ENCODE measurements at places on chromosomes 16 and 17.

DNA sequence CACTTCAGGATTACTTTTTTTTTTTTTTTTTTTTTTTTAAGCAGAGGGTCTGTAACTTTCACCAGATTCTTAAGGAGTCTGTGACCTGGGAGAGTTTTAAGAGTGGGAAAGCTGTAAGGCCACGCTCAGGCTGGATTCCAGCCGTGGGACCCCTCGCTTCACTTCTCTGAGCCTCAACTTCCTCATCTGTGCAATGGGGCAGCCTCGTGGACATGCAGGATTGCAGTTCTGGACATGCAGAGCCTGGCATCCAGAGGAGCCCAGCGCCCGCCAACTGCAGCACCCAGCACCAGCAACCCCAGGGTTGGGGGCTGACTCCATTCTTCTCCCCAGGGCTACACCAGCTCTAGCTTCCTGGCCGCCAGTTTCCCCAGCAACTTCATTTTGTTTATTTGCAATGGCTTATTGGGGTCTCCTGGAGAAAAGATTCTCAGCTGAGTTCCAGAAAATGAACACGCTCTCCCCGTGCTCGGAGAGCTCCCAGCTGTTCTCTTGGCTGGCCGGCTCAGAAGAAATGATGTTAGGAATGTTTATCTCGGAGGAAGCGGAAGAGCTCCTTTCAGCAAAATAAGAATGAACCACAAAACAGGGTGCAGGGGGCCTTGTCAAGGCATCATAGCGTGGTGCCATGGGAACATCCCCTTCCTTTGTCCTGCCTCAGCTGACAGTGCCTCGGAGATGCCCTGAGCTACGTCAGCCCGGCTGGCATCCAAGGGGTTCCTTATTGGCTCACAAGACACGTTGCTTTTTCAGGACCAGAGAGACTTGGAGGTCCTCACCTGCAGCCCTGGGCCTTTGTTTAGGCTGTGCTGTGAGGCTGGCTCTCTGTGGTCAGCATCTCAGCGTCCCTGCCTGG lies 22.9 kb upstream of the ZCCHC14 start:
- DNase-seq, result no peak

GRCh38 chr17:36048066-36048465 lies 16.0 kb upstream of the CCL18 start:
- no peak for DNase-seq

GRCh38 chr16:73546341-73546845 lies 498.5 kb upstream of the ZFHX3 start:
- DNase-seq, result no peak

- DNase-seq, result no peak
Observed at GRCh38 chr16:21117567-21117966, 33.1 kb downstream of the DNAH3 start.

- DNase-seq, result peak; percentile 51
Observed at GRCh38 chr16:48156790-48157209, 1.0 kb upstream of the ABCC12 start.

- DNase-seq, result no peak
Observed at GRCh38 chr17:29682054-29682453, 59.3 kb upstream of the CORO6 start.

- no peak for DNase-seq
Observed at GRCh38 chr16:31487071-31487719, 4.3 kb downstream of the SLC5A2 start.

DNA sequence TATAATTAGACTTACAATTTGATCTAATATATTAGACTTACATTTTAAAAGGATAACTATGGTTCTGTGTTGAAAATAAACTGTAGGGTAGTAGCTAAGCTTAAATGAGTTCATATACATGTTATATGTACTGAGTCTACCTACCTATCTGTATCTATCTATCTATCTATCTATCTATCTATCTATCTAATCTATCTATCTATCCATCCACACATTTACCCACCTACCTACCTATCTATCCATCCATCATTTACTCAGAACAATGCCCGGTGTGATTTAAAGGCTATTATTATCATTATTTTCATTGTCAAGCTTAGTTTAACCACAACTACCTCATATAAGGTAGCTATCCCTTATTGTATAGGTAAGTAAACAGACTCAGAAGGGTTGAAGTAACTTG lies 7.0 kb downstream of the KRT10 start:
- DNase-seq, result no peak

- DNase-seq, result no peak
Observed at GRCh38 chr16:17232487-17232886, 238.3 kb downstream of the XYLT1 start.

DNA sequence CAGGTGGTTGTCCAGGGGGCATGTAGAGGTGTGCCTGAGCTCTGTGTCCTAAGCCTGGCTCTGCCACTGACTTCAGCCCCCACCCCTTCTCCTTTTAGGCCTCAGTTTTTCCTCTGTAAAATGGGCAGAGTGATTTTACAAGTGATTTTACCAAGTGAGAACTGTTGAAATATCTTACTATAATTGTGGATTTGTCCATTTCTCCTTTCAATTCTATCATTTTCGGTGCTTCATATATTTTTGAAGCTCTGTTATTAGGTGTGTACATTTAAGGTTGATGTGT lies 21.7 kb upstream of the HOXB9 start:
- no peak for DNase-seq

DNA sequence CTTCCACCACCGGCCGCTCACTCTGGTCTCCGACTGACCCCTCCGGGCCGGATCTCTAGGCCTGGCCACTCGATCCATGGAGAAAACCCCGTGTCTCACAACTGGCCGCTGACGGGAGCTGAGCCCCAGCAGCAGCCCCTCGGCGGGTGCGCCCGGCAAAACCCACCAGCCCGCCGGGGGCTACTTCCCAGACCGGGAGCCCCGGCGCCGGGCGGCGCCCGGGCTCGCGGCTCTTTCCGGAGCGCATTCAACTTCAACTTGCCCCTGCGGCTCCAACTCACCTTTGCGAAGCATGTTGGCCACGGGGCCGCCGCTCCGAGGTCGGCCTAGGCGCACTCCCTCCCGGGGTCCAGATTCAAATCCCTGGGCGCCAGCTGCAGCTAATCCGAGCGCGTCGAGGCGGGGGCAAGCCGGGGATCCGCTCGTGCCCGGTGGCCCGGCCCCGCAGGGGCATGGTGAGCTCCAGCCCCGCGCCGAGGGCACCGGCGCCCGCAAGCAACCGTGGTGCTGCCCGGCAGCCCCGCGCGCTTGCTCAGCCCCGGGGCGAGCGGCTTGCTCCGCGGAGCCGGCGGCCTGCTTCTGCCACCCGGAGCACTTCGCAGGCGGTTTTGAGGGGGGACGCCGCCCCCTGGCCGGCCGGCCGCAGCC lies 438 bp downstream of the RTN4RL1 start:
- no peak for DNase-seq

DNA sequence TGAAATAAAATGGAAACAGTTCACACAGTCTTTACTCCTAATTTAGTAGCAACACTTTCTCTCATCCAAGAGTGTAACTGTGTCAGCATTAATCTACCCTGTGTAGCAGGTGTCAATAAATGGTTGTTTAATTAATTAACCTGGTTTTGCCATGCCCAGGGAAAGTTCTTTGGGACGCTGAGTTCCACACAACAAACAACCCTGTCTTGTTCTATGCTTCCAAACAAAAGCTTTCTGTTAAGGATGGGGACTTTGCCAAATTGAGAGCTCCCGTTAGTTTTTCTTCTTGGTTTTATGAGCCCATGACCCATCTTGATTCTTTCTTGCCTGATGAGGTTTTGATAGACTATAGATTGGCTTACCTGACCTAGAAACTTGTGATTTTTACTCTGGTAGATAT lies 530.1 kb downstream of the KCNJ2 start:
- no peak for DNase-seq

GRCh38 chr17:29973005-29973404 lies 31.6 kb downstream of the EFCAB5 start:
- no peak for DNase-seq

GRCh38 chr17:69018687-69019086 lies 42.0 kb downstream of the ABCA9 start:
- DNase-seq, result no peak

GRCh38 chr16:79360267-79360666 lies 240.3 kb downstream of the MAF start:
- DNase-seq, result no peak

DNA sequence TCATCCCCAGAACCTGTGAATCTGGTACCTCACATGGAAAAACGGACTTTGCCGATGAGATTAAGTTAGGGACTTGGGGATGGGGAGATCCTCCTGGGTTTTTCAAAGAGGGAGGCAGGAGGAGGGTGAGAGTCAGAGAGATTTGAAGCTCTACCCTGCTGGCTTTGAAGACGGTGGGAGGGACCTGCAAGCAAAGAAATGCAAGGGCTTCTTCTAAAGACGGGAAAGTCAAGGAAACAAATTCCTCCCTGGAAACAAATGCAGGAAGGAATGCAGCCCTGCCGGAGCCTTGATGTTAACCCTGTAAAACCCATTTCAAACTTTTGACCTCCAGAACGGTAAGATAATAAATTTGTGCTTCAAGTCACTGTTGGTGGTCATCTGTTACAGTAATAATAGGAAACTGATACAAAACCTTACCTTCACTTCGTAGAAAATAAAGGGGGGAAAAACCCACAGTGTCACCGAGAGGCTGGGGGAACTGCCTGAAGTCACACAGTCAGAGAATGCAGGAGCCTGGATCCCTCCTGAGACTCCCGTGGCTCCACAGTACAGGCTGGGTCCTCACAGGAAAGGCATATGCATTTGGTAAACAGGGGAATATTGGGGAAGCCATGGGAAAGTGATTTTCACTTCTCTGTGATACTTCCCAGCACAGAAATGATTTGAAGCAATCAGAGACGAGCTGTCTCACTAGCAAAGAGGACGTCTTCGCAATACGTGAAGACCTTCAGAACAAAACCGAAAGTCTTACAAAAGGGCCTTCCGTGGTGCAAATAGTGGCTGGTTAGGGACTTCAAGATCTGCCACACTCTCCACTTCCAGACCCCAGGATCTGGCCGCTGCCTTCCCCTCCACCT lies 58.9 kb upstream of the CLEC3A start:
- no peak for DNase-seq

DNA sequence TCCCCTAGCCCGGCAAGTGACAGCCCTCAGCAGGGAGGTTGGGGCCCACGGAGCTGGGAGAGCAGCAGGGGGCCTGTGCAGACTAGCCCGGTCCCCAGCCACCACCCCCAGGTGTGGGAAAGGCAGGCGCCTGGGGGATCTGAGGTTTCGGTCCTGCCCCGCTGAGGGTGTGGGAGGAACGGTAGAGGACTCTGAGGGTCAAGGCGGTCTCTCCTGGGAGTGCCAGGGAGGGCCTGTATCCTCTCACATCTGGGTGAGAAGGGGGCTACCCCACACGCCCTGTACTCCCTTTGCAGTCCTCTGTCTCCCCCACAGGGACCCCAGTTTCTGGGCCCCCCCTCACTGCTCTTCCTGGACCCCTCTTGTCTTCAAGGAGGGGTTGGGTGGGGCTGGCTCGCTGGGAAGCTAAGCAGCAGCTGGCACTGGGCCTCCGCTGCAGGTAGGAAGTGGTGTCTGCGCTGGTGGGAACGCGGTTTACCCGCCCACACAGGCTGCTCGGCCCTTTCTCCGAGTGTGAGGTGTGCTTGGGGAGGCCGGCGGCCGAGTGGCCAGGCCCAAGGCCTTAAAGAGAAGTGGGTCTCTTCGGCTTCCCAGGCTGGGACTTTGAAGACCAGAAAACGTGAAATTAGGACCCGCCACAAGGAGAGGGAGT lies 15.4 kb downstream of the CD7 start:
- no peak for DNase-seq

- DNase-seq, result no peak
Observed at GRCh38 chr16:75043175-75043895, 44.5 kb downstream of the ZNRF1 start.

DNA sequence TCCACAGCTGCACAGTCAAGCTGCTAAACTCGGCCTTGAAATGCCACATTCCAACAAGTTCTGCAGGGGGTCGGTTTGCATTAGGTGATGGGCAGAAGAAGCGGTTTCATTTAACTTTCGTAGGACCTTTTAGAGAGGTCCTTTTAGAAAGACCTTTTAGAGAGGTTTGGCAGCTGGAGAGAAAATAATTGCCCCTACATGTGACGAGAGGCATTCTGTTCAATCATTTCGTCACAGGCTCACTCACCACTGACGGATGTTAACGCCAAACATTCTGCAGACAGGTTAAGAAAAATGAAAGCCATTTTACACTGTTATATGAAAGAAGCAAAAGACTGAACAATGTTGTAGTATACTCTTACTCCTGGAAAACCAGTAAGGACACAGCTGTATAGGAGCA lies 76.5 kb upstream of the ZNF423 start:
- DNase-seq, result no peak

- no peak for DNase-seq
Observed at GRCh38 chr17:14693382-14693781, 392.5 kb downstream of the HS3ST3B1 start.

- DNase-seq, result no peak
Observed at GRCh38 chr17:31155208-31155810, 60.5 kb downstream of the NF1 start.

DNA sequence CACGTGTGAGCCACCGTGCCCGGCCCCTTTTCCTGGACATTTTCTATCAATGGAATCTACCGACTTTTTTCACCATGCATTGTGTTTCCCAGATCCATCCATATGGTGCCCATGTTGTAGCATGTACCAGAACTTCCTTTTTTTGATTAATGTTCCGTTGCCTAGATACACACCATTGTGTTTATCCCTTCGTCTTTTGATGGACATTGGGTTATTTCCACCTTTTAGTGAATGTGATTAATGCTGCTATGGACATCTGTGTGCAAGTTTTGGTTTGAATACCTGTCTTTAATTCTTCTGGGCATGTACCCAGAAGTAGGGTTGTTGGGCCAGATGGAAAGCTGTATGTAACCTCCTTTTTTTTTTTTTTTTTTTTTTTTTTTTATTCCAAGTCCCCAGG lies 79.8 kb downstream of the NT5M start:
- DNase-seq, result no peak

GRCh38 chr16:85137323-85138072 lies 25.2 kb upstream of the CIBAR2 start:
- no peak for DNase-seq

GRCh38 chr17:611202-611601 lies 103.4 kb downstream of the VPS53 start:
- no peak for DNase-seq

- no peak for DNase-seq
Observed at GRCh38 chr16:57485091-57485915, 990 bp downstream of the DOK4 start.

DNA sequence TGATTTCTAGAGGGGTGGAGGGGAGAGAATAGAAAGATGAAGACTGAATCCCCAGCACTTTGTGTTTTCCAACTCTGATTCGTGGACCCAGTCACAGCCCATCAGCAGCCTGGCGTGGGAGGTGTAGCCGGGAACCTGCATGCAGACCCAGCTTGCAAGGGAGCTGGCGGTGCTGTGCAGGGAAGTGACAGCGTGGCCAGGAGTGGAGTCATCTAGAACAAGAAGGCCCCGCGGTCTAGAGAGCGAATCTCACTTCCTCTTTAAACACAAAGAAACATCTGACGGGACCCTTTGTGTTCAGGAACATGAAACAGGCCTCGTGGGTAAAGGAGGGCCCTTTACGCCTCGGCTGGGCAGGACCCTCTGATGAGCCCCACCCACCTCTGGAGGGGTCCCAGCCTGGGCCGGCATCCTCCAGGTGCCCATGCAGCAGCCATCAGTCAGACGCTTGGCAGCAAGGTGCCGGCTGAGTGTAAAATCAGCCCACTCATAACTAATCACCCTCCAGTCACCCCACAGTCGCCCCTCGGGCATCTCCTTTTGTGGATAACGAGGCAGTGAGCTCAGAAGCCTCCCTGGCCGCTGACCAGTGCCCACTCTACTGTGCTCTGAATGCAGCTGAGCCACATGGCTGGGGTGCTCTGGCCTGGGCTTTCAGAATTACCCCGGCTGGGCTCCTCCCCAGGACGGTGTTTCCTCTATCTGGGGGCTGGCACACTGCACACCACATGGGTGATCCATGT lies 4.4 kb downstream of the SNAI3 start:
- DNase-seq, result no peak

Measured in HS-27A (cell line).